Activated naive CD4-positive, alpha-beta T cell treated with Interleukin-2 at 50 U/mL for 16 hours (primary cell): ENCODE measurements at places on chromosomes 5 and 9.

GRCh38 chr9:77020413-77021290 is 1.2 kb downstream of the FOXB2 start:
- no peak for DNase-seq

DNA sequence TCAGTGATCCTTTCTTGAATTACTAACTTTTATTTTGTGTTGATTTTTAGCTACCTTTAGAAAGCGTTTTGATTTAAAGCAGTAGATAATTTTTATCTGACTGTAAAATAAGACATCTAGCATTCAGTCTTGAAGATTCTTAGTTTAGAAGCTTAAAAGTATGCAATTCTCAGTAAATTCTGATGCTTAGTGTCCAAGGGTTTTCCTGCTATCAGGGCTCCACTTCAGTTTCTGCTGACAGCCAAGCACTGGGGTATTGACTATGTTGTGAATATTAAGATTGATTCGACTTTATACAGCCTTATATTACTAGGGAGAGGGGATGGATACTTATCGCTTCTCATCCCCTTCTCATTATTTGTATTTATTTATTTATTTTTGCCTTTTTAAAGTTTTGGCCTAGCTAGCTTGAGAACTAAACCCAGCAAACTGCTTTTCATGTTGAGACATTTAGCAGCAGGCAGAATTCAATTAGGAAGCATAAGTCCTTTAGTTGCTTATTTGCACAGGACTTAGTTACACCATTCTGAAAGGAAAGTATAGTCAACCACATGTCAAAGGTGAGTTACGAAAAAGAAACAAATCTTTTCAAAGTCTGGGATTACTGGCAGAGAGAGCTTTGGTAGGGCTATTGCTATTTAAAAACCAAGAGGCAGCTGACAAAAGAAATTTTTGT is 2.9 kb downstream of the PBX3 start:
- DNase-seq, result no peak

- DNase-seq, result no peak
These were observed 2.6 kb downstream of the SEPTIN8 start for GRCh38 chr5:132774406-132774805.

- no peak for DNase-seq
These were observed 20.3 kb downstream of the UIMC1 start for GRCh38 chr5:176986280-176986679.

DNA sequence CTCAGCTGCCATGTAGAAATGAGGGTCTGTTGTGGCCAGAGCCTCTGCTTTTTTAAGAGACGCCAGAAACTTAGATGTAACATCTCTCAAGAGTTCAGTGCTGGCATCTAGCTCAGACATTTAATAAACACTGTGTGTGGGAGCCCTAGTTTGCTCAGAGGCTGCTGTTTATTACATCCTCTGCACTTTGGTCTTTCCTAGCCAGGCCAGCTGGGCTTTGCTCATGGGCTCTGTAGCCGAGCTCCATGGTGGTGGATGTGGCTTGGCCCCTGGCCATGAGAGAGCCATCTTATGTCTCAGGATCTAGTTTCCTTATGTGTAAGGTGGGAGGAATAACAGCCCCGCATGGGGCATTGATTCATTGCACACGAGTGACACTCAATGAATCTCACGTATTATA is 30.0 kb downstream of the ARHGEF37 start:
- DNase-seq, result no peak

- no peak for DNase-seq
These were observed 15.8 kb upstream of the PSAT1 start for GRCh38 chr9:78280982-78281668.

GRCh38 chr5:12357626-12358025 is 453.4 kb upstream of the CTNND2 start:
- no peak for DNase-seq

DNA sequence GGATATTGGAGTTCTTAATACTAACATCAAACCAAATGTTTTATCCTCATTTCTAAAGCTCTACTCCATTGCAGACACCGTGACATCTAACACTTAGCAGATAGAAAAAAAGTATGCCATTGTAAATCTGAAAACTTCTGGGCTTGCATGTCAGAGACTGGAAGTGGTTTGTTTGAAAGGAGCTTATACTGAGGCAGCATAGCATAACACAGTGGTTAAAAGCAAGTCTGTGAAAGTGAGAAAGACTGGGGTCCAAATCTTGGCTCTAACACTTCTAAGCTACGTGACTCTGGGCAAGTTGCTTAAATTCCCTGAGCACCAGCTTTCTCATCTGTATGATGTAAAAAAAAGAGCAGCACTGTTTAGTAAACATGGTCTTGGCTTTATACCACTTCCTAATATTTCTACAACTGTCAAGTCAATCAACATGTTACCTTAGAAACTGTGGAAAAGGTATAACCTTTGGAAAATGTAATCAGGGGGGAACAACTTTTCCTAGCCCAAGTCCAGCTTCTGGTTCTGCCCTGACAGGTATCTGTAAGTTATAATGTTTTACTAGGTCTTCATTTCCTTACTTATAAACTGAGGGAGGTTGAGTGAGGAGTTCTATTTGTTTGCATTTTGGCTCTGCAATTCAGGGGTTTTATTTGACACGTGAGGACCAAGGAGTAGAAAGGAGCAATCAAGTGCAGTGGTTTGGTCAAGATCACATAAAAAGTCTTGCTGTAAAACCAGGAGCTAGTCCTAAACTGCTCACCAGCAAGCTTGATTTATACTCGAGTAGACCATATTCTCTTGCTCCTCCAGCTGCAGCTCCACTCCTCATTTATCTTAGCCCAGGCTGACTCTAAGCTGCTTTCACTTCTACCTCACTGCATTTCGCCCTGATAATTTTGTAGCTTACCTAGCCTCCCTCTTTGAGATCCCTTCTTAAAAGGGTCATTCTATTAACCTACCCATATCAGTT is 541.0 kb downstream of the RAB3C start:
- no peak for DNase-seq

GRCh38 chr5:179224741-179225140 is 120.5 kb downstream of the ADAMTS2 start:
- DNase-seq, result no peak

DNA sequence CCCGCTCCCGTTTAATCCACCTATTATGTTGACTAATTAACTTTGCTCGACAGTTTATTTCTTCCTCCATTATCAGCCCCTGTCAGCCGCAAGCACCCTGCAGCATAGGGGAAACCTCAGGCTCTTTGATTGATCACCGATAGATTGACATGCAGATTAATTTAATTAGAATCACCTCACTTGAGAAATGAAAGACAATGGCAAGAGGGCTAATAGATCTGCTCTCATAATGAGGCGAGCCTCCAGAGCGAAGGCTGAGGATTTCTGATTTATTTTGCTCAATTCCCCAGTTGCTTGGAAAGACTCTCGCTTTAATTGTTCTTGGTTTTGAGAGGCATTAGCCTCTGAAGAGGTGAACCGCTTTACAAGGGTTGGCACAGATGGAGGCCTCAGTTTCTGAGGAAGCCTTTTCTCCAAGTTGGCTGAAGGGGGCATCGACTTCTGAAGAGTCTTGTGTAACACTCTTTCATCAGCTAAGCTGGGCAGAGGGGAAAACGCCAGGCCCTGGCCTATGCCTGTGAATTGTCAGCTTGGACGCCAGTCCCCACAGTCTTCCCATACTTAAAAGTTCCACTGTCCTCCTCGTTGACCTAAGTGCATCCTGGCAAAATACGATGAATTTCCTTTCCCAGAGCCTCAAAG is 275.4 kb downstream of the EBF1 start:
- no peak for DNase-seq

DNA sequence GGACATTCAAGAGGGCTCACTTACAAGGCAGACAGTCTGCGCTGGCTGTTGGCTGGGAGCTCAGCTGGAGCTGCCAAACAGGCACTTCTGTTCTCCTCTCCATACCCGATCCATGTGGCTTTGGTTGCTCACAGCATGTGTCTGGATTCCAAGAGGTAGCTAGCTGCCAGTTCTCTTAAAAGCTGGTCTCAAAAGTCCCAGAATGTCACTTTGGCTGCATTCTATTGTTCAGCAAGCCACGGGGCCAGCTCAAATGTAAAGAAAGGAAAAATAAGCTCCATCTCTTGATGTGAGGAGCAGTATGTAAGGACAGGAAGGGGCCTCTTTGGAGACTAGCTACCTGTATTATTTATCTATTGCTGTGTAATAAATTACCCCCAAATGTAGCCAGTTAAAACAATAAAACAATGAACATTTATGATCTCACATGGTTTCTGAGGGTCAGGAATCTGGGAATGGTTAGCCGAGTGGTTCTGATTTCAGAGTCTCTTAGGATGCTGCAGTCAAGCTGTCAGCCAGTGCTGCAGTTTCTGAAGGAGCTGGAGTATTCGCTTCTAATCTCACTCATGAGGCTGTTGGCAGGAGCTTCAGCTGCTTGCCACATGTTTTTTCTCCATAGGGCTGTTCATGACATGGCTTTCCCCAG is 112.7 kb upstream of the CLINT1 start:
- no peak for DNase-seq

DNA sequence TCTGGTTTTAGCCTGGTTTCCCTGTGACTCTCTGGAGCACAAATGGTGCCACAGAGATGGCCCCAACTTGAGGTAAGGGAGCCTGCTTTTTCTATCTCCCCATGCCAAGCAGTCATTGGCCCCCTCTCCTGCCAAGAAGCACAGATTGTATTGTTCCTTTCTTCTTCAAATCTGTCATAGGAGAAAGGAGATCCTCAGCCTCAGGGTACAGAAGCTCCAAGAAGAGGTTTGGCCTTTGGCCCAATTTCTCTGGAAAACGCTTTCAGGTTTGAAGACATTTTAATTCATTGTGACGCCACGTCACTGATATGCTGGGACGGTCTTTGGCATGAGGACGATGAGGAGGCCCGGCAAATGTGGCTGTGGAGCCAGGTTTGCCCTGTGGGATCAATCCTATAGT is 29.2 kb upstream of the PANK3 start:
- no peak for DNase-seq

- no peak for DNase-seq
These were observed 36.2 kb upstream of the SLC6A3 start for GRCh38 chr5:1481266-1481958.

- DNase-seq, result no peak
These were observed 2.8 kb upstream of the NOL6 start for GRCh38 chr9:33476503-33476902.

- DNase-seq, result peak; percentile 7
These were observed 185.8 kb downstream of the CD180 start for GRCh38 chr5:67010684-67011409.
